PC-9 (cell line): ENCODE measurements at places on chromosomes 13 and 19.

- H3K4me3 ChIP-seq = no peak overlapping the region
- no peak for DNase-seq
- no peaks in the 10 kb centered on the region for H3K27me3 ChIP-seq
Measured at GRCh38 chr13:41552031-41552430, 94.7 kb downstream of the RGCC start.

GRCh38 chr13:49956131-49956530 lies 20.0 kb upstream of the SPRYD7 start:
- H3K27ac ChIP-seq = no peak overlapping the region
- 0 out of 2 replicates have a peak, but pooled peaks cover 8% of the 10 kb centered on the region for H3K4me1 ChIP-seq
- H3K27me3 ChIP-seq = no peaks in the 10 kb centered on the region
- DNase-seq = no peak

DNA sequence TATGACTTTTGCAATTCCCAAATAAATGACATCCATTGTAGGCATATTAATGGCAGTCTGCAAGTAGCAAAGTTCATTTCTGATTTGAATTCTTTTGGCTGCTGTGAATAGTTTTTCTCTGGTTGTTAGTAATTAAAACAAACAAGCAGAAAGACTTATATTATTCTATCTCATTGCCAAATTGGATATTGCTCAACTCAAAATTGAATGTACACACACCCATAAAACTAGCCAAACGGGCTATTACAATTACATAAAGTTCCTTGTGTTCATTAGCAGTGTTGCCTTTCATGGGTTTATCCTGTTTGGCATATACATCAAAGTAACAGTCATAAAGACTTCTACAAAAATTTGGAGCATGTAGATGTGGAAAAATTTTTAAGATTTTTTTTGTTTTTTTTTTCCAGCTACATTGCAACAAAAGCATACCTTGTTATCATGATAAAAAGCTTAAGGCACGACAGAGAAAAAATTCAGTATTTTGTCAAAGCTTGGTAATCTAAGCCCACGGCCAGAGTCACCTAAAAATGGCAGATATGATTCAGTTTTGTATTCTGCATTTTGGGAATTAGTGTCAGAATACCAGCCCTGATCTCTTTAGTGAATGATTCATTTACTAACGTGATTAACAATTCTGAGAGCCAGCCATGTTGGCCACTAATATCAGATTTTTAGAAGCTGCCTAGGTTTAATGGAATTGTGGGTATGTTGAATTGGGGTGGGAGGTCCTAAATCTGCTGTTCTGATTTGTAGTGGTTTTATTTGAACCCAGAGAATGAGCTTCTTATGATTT lies 108.4 kb downstream of the KLF5 start:
- H3K27ac ChIP-seq = peak overlapping the region; percentile 70
- DNase-seq = peak; percentile 96
- no peaks in the 10 kb centered on the region for H3K36me3 ChIP-seq
- H3K4me3 ChIP-seq = no peak overlapping the region
- peaks cover 66% of the 10 kb centered on the region for H3K4me1 ChIP-seq

- H3K4me3 ChIP-seq = no peak overlapping the region
- no peaks in the 10 kb centered on the region for H3K36me3 ChIP-seq
- no peaks in the 10 kb centered on the region for H3K4me1 ChIP-seq
Measured at GRCh38 chr19:51799034-51799773, 4.2 kb downstream of the FPR3 start.

- H3K4me1 ChIP-seq = no peaks in the 10 kb centered on the region
- no peak for DNase-seq
- H3K36me3 ChIP-seq = no peaks in the 10 kb centered on the region
Measured at GRCh38 chr13:86585835-86586234, 786.6 kb upstream of the SLITRK6 start.

DNA sequence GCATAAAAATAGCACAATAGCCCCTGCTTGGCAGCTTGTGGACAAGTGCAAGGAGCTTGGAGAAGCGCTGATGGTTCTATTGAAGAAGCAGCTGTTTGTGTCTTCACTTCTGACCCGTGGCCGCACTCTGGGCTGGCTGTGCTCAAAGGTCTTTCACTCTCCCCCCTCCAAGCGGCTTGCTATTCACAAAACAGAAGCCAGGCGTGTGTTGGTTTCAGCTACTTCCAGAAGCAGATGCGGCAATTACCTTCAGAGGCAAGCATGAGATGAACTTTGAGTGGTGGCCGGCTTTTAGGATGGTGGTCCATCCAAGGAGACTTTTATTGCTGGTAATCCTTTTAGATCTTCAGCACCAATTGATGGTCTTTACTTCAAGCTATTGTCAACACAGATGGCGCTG lies 188.5 kb upstream of the ARGLU1 start:
- no peak overlapping the region for H3K4me3 ChIP-seq
- no peaks in the 10 kb centered on the region for H3K27me3 ChIP-seq
- no peak for DNase-seq
- no peak overlapping the region for H3K27ac ChIP-seq
- no peaks in the 10 kb centered on the region for H3K36me3 ChIP-seq

- H3K4me3 ChIP-seq = no peak overlapping the region
- H3K4me1 ChIP-seq = peaks cover 7% of the 10 kb centered on the region; the same call in 1 of the 2 replicates
- no peaks in the 10 kb centered on the region for H3K36me3 ChIP-seq
- H3K27ac ChIP-seq = no peak overlapping the region
- peak; percentile 11 for DNase-seq
Measured at GRCh38 chr13:95098916-95099315, 202.3 kb downstream of the ABCC4 start.

GRCh38 chr13:21668732-21669275 lies 2.1 kb upstream of the FGF9 start:
- no peaks in the 10 kb centered on the region for H3K4me1 ChIP-seq
- peaks cover 46% of the 10 kb centered on the region for H3K27me3 ChIP-seq
- DNase-seq = no peak
- no peak overlapping the region for H3K27ac ChIP-seq

- DNase-seq = no peak
- no peak overlapping the region for H3K27ac ChIP-seq
- no peaks in the 10 kb centered on the region; the same call in 1 of the 2 replicates for H3K27me3 ChIP-seq
- no peaks in the 10 kb centered on the region for H3K36me3 ChIP-seq
- H3K4me1 ChIP-seq = peaks cover 11% of the 10 kb centered on the region
Measured at GRCh38 chr13:52127378-52127777, 1.5 kb downstream of the NEK5 start.

GRCh38 chr19:42207767-42208271 lies 9.7 kb downstream of the DEDD2 start:
- peak overlapping the region; percentile 31; the same call in 1 of the 2 replicates for H3K4me3 ChIP-seq
- peak; percentile 85 for DNase-seq
- peak overlapping the region; percentile 93 for H3K27ac ChIP-seq
- peaks cover 44% of the 10 kb centered on the region for H3K36me3 ChIP-seq

DNA sequence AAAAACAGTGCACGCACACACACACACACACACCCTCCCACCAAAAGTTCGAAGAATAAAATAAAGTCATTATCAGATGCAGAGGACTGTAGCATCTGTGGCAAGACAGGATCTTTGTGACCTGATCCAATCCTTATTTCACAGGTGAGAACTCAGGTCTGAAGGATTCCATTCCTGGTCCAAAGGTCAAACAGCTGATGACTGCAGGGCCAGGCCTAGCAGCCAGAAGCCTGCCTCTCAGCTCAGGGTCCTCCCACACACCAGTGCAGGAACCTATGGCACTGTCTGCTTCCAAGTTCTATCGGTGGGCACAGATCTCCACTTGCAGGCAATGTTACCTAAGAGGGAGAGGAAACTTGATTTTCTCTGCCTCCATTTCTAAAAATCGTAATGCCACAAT lies 57.5 kb downstream of the SERP2 start:
- no peaks in the 10 kb centered on the region for H3K27me3 ChIP-seq
- DNase-seq = no peak
- H3K4me1 ChIP-seq = peaks cover 19% of the 10 kb centered on the region
- peaks cover 23% of the 10 kb centered on the region for H3K36me3 ChIP-seq
- no peak overlapping the region for H3K4me3 ChIP-seq

DNA sequence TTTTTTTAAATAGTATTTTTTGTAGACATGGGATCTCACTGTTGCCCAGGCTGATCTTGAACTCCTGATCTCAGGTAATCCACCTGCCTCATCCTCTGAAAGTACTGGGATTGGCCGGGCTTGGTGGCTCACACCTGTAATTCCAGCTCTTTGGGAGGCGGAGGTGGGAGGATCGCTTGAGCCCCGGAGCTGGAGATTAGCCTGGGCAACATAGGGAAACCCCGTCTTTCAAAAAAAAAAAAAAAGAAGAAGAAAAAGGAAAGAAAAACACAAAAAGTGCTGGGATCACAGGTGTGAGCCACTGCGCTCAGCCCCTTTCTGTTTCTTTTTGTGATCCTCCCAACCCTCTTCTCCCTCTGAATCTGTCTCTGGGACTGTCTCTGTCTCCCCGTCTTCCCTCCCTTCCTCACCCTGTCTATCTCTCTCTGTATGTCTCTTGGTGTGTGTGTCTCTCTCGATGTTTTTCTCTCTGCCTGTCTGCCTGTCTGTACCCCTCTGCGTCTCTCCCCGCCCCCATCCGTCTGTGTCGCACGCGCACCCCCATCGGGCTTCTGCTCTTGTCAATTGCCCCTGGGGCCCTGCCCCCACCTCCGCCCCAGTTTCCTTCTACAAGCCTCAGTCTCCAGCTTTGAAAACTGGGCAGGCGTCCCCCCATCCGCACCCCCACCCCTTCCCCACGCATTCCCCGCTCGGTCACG lies 540 bp upstream of the ZFP36 start:
- peak overlapping the region; percentile 99; the same call in 1 of the 2 replicates for H3K4me3 ChIP-seq
- H3K4me1 ChIP-seq = peaks cover 60% of the 10 kb centered on the region
- peak overlapping the region; percentile 98 for H3K27ac ChIP-seq
- peaks cover 11% of the 10 kb centered on the region; the same call in 1 of the 2 replicates for H3K36me3 ChIP-seq
- H3K27me3 ChIP-seq = no peaks in the 10 kb centered on the region

GRCh38 chr13:86878781-86879180 lies 792.4 kb upstream of the SLITRK5 start:
- H3K36me3 ChIP-seq = no peaks in the 10 kb centered on the region
- no peaks in the 10 kb centered on the region for H3K27me3 ChIP-seq
- H3K4me3 ChIP-seq = no peak overlapping the region
- DNase-seq = no peak

DNA sequence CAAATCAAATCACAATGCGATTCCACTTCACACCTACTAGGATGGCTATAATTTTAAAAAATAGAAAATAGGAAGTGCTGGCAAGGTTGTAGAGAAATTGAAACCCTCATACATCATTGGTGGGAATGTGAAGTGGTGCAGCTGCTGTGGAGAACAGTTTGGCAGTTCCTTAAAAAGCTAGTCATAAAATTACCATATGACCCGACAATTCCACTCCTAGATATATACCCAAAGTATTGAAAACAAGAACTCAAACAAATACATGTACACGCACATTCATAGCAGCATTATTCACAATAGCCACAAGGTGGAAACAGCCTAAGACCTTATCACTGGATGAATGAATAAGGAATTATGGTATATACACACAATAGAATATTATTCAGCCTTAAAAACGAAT lies 12.0 kb downstream of the HMGB1 start:
- no peak overlapping the region for H3K27ac ChIP-seq
- no peaks in the 10 kb centered on the region for H3K27me3 ChIP-seq
- no peaks in the 10 kb centered on the region for H3K4me1 ChIP-seq
- no peaks in the 10 kb centered on the region for H3K36me3 ChIP-seq
- DNase-seq = peak; percentile 46

GRCh38 chr13:43036351-43037250 lies 13.2 kb downstream of the DNAJC15 start:
- H3K4me1 ChIP-seq = no peaks in the 10 kb centered on the region
- no peaks in the 10 kb centered on the region for H3K36me3 ChIP-seq

DNA sequence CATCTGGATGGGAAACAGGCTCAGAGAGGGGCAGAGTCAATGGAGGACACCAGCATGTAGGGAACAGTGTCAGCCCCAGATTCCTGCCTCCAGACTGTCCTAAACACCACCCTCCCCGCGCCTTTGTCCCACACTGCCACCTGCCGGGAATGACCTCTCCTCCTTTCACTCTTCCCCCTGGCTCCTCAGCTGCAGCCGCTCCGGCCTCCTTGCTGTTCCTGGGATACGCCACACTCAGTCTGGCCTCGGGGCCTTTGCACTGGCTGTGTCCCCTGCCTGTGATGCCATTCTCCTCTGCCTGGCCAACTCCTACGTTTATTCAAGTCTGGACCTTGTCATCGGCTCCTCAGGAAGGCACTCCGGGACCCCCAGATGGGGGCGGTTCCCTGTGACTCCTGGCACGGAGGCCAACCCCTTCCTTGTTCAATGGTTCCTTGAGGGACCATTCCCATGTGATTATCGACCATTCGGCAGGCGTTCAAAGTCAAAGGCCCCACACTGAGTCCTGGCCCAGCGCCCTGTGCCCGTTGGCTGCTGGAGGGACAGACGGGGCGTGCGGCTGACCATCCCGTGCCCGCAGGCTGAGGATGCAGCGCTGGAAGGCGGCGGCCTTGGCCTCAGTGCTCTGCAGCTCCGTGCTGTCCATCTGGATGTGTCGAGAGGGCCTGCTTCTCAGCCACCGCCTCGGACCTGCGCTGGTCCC lies 15.8 kb downstream of the FUT6 start:
- DNase-seq = peak; percentile 21
- H3K27ac ChIP-seq = no peak overlapping the region
- no peak overlapping the region for H3K4me3 ChIP-seq
- no peaks in the 10 kb centered on the region for H3K27me3 ChIP-seq

GRCh38 chr19:48961673-48962028 lies 3.5 kb upstream of the FTL start:
- H3K4me3 ChIP-seq = no peak overlapping the region; the same call in 1 of the 2 replicates
- H3K27me3 ChIP-seq = no peaks in the 10 kb centered on the region

- no peak overlapping the region for H3K4me3 ChIP-seq
- H3K27ac ChIP-seq = no peak overlapping the region
- no peaks in the 10 kb centered on the region for H3K4me1 ChIP-seq
- H3K36me3 ChIP-seq = no peaks in the 10 kb centered on the region
- no peak for DNase-seq
Measured at GRCh38 chr19:4279267-4279529, 132 bp downstream of the SHD start.

DNA sequence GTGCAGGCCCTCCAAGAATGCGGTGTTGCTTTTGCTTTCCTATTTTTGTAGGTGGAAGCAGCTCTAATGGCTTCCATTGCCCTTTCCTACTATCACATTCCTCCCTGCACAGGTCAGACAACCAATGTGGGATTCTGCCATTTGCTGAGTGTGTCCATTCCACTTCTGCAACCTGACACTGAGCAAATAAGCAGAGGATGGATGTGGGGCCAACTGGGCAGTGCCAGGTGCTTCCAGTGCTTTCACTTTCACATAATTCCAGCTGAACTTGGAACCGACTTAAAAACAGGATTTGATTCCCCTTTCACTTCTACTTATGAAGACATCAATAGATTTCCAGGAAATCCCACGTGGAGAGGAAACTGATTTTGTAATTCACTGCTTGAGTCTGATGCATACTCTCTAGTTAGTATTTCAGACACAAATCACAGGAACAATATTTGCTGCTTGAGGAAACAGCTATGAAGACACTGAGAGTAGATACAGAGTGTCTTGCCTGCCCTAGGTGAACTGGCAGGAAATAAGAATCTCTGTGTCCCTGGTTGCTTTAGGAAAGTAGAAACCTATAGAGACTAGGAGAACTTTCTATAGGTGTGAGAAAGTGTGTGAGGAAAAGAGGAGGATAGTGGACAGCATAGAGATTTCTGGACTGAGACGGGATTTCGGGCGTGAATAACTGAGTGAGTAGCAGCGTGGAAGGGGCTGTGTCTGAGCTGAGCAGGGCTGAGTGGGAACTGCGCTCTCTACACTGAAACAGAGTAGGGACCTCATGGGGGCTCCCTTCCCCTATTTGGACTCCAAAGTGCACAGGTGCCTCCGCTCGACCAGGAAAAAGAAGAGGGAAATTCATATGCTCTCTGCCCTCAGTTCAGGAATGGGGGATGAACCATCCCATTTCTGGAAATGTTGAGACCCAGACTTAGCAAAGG lies 22.5 kb downstream of the LGALS16 start:
- no peak overlapping the region for H3K27ac ChIP-seq
- peaks cover 40% of the 10 kb centered on the region for H3K27me3 ChIP-seq
- peak; percentile 65 for DNase-seq
- H3K4me3 ChIP-seq = peak overlapping the region; percentile 33; the same call in 1 of the 2 replicates
- no peaks in the 10 kb centered on the region for H3K4me1 ChIP-seq
